Liver (tissue), 10 donors: ENCODE measurements at places on chromosomes 2 and 18. TPM values are rescaled to one million over a fixed set of nuclear protein-coding genes. Genes with fewer than 3 reads are reported as not detected.

SCG2 gene
- not detected for total RNA-seq

GRCh38 chr2:169285531-169286235, 76.7 kb downstream of the LRP2 start:
- no peaks in the 10 kb centered on the region for H3K27me3 ChIP-seq

- no peak for DNase-seq
- no peak overlapping the region for H3K27ac ChIP-seq
- H3K36me3 ChIP-seq = peaks cover 3% of the 10 kb centered on the region
- H3K27me3 ChIP-seq = no peaks in the 10 kb centered on the region
- H3K4me3 ChIP-seq = no peak overlapping the region
Measured at GRCh38 chr2:121506621-121507020, 24.1 kb upstream of the RNU4ATAC start.

DNA sequence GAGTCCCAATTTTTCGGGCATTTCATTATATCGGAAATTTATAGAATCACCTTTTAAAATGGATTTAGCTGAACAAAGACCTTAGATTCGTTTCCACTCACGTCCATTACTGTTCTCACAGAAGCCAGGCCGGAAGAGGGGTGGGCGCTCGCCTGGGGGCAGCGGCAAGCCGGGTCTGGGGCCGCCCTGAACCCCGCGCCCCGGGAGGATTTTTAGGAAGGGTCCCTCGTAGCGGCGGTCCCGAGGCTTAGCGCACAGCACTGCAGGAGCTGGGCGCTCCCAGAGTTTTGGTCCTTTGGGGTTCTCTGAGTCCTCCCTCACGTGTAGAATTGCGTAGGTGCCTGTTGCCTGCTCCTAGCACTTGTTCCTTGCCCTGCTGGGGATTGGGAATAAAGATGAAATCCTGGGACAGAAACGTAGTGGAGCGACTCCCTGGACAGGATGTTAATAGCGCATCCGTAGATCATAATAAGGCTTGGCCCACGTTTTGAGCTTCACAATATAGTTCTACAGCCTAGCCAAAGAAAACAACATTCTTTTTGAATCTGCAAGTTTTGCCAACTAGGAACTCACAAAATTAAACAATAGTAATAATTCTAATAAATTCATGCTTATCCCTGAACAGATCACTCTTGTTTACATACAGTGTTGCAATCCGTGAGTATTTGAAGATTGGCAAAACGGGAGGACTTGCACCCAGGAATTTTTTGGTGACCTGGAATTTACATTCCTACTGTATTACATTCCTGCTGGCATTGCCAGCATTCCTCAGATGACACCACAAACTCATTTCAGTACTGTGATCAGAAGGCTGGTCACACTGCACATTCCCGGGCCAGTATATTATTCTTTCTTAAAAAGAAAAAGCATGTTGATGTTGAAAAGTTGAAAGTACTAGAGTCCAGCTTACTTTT, 875 bp downstream of the C18orf63 start:
- DNase-seq = no peak
- peaks cover 6% of the 10 kb centered on the region for H3K4me1 ChIP-seq
- no peak overlapping the region for H3K4me3 ChIP-seq
- H3K27me3 ChIP-seq = no peaks in the 10 kb centered on the region
- no peak overlapping the region for H3K27ac ChIP-seq

- no peaks in the 10 kb centered on the region for H3K36me3 ChIP-seq
- H3K27ac ChIP-seq = no peak overlapping the region
- no peaks in the 10 kb centered on the region for H3K4me1 ChIP-seq
- no peak overlapping the region for H3K4me3 ChIP-seq
- no peak for DNase-seq
Measured at GRCh38 chr2:69717861-69718273, 24.1 kb upstream of the ANXA4 start.

DNA sequence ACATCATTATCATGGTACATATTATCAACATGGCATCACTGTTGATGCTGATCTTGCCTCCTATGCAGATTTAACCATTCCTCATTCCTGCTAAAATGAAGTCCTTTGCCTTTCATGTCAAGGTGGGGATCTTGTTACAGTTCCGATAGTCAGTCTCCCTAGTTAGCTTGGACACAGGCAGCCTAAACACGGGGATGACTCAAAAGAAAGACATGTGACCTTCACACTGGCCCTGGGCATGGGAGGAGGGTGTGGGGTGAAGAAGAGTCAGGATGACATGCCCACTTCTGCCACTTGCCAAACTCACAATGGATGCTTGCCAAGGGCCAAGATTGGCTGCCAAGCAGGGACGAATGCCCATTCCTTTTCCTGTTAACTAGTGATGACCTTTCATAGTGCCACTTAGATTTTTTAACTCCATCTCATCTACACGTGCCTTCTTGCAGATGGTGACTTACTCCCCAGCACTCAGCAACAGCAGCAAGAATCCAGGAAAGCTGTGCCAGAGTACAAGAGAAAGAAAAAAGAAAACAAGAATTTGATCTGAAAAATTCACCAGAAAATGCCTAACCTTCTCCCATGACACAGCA, 13.9 kb upstream of the SLC1A4 start:
- peak overlapping the region; percentile 25 for H3K27ac ChIP-seq
- H3K4me3 ChIP-seq = no peak overlapping the region
- H3K27me3 ChIP-seq = no peaks in the 10 kb centered on the region
- H3K4me1 ChIP-seq = peaks cover 8% of the 10 kb centered on the region
- DNase-seq = no peak
